ENCODE measurements at places on chromosomes 3 and 15.

DNA sequence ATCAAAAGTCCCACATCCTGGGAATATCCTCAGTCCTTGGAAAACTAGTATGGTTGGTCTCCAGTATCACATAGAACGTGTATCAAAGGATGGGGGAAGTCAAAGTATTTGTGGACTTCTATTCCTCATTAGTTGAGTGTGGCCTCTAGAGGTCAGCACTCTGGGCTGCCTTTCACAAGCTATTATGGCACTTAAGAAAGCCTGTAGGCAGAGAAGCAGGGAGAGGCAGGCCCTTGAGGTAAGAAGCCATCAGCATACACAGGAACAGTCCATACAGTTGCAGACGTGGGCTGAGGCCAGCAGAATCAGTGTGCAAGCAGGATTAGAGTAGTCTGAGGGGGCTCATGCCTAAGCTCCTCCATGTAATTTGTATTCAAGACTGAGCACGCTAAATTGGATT lies 341.7 kb downstream of the CLSTN2 start:
- no peak for DNase-seq

GRCh38 chr3:189305412-189305811 lies 133.6 kb downstream of the TPRG1 start:
- DNase-seq, result no peak

- DNase-seq, result no peak
These were observed 291.9 kb upstream of the STT3B start for GRCh38 chr3:31240874-31241273.

DNA sequence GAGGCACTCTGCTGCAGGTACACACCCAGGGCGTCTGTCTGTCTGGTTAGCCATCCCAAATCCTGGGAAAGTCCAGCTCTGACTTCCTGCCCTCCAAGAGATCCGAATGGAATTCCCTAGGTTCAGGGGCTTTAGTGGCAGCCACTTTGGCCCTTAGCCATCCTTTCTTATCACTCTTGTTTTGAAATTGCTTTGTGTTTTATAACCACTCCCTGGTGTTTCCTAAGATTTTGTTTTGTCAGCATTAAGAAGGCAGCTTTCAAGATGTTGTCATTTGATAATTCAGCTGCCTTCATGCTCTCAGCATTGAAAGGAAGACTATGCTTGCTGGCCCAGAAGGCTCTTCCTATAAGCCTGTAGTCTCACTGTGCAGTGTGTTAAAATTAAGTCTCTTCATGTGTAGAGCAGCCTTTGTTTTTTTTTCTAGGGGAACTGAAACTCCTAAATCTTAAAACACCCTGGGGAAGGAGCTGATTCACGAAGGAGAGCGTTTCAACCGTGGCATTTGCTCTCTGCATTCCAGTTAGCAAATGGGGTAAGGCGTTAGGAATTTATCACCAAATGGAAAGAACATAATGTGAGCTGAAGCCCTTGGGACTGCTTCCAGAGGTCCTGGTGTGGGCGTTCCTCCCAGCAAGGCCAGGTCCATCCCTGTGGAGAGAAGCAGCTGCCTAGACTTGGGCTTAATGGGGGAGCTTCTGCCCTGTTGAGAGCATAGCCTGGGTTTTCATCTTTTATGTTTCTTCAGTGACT lies 14.2 kb upstream of the CLEC3B start:
- DNase-seq, result peak; percentile 89

DNA sequence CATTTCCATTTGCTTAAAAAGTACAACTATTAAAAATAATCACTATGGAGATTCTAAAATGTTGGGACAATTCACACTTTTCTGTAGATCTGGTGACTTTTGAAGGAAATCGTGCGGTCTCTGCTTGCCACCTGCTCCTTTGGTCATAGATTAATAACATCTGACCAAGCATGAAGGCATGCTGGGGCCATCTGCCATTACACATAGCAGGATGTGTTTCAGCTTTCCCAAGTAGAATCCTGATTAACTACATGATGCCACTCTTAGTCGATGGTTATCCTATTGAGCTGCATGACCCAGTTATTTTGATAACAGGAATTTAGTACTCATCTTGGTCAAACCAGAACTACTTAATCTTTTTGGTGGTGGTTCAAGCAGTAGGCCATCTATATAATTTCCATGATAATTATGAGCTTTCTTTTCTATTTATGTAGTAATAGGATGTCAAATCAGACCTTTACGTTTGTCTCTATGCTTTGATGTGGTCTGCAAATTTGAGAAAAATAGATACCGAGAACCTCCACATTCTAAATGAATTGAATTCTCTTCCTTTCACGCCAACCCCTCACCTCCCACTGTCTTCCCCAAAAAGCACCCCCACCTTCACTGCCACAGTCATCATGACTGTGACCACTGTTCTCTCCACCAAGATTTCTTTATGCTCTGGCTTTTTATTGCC lies 158.1 kb downstream of the DIPK2A start:
- no peak for DNase-seq

- DNase-seq, result no peak
These were observed 14.1 kb downstream of the TBC1D21 start for GRCh38 chr15:73887481-73887880.

- DNase-seq, result no peak
These were observed 810 bp upstream of the THRB start for GRCh38 chr3:24495326-24495994.

GRCh38 chr3:45666757-45667431 lies 22.3 kb upstream of the SACM1L start:
- no peak for DNase-seq

GRCh38 chr15:41513506-41514227 lies at the start of gene LTK:
Gene LTK, minus strand, starts transcription at chr15:41513827. Its CDS starts 118 bp downstream, at chr15:41513709.
- DNase-seq, result no peak

- DNase-seq, result no peak
These were observed 23.6 kb downstream of the MRPS11 start for GRCh38 chr15:88491158-88491557.

DNA sequence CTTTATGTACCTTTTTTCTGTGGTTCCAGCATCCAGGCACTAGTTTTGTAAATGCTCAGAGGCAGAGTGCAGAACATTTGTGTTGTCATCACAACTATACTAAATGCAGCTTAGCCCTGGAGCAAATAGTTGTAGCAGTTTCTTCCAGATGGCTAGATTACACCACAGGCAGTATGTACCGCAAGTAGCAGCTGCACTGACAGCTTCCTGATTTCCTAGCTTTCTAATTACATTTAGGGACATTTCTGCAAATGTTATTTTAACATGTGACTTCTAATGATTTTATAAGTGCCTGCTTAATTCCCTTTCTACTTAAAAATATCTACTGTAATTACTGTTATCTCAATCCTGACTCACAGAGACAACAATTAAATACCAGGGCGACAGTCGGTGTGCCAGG lies 106.5 kb downstream of the NR2E3 start:
- no peak for DNase-seq

DNA sequence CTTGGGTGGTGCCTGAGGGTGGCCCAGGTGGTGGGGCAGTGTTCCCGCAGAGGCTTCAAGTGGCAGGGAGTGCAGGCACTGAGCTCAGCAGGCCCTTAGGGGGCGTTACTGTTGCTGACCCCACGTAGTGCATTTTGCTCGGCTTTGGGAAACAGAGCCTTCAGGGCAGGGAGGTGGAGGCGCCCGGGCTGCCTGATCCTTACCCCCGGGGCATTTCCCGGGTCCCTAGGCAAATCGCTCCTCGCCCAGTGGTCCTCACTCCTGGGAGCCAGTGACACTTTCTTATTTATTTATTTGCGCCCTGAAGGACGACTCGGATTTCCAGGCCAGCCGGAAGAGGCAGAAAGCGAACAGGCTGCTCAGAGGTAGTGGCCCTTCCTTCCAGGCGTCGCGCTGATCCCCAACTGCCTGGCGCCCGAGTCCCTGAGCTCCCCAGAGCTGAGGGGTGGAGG lies 10.1 kb upstream of the FOXB1 start:
- DNase-seq, result no peak

DNA sequence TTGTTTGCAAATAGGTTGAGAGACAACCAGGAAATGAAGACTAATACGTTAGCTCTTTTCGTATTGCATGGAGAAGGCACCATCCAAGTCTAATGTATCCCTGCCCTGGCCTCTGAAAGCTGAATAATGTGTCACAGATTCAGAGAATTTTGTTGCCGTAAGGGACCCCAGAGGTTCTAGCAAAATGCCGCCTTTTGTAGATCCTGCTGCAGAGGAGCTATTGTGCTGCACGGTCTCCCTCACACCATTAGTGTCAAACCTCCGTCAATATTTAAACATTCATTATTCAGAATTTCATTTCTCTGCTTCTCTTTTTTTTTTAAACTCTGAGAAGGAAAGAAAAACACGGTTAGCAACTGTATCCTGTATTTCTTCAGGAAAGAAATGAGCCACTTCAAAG lies 238.7 kb downstream of the EPHB1 start:
- DNase-seq, result no peak

- no peak for DNase-seq
These were observed 5.6 kb downstream of the MYO1E start for GRCh38 chr15:59367022-59367451.

DNA sequence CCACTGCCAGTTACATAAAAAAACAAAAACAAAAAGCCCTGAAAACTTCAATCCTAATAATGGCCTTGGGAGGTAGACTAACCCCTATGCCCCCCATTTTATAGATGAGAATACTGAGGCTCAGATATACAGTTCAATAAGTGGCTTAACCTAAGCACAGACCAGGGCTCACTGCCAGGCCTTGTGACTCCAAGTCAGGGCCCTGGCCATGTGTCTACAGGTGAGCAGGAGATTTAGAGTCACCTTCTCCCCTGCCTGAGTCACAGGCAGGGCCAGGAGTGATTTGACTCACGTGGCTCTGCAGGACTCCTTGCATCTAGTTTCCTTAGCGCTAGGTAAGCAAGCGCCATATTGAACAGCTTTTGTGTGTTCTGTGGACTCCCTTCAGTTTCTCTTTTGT lies 98.6 kb upstream of the ETV5 start:
- DNase-seq, result no peak

DNA sequence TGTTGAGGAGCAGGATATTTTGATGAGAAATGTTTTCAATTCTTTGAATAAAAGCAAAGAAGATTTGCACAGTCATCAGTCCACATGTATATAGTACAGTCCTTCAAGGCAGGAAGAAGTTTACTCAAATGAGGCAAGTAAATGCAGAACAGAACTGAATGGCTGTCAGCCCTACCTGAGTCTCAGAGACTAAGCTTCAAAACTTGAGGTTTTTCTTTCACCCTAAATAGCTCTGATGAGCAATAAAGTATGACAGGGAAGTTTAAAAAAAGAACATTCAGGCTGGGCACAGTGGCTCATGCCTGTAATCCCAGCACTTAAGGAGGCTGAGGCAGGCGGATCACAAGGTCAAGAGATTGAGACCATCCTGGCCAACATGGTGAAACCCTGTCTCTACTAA lies 232.5 kb downstream of the SUCLG2 start:
- DNase-seq, result no peak

- no peak for DNase-seq
These were observed 268.9 kb downstream of the UACA start for GRCh38 chr15:70494517-70494851.

DNA sequence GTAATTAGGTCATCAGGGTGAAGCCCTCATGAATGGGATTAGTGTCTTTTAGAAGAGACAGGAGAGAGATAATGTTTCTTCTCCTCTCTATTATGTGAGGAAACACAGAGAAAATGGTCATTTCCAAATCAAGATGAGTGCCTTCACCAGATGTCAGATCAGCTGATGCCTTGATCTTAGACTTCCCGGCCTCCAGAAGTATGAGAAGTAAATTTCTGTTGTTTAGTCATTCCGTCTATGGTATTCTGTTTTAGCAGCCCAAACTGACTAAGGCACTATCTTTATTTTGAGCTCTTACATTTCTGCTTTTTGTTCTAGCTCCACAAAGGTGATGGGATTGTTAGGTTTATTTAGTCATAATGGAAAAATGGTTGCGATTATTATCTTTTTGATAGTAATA lies 273.2 kb upstream of the GADL1 start:
- DNase-seq, result no peak

GRCh38 chr15:70505411-70505919 lies 257.9 kb downstream of the UACA start:
- DNase-seq, result no peak

- DNase-seq, result no peak
These were observed 85.9 kb downstream of the NR2F2 start for GRCh38 chr15:96416218-96416933.

DNA sequence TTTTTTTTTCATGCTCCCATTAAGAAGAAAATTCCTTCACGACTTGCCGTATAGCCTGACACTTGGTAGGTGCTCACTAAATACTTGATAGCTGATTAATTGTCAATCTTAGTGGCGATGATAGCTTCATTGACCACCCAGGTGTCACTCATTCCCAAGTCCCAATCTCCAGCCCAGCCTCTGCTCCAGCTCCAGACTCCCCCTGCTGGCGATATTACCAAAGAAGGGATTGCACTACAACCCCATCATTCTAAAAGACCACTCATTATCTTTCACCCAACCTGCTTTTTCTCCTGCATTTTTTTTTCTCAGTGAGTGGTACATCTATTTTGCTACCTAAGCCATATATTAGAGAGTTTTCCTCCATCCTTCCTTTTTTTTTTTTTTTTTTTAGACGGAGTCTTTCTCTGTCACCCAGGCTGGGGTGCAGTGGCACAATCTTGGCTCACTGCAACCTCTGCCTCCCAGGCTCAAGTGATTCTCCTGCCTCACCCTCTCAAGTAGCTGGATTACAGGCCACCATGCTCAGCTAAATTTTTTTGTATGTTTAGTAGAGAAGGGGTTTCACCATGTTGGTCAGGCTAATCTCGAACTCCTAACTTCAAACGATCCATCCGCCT lies 19.5 kb upstream of the COMMD2 start:
- DNase-seq, result no peak

DNA sequence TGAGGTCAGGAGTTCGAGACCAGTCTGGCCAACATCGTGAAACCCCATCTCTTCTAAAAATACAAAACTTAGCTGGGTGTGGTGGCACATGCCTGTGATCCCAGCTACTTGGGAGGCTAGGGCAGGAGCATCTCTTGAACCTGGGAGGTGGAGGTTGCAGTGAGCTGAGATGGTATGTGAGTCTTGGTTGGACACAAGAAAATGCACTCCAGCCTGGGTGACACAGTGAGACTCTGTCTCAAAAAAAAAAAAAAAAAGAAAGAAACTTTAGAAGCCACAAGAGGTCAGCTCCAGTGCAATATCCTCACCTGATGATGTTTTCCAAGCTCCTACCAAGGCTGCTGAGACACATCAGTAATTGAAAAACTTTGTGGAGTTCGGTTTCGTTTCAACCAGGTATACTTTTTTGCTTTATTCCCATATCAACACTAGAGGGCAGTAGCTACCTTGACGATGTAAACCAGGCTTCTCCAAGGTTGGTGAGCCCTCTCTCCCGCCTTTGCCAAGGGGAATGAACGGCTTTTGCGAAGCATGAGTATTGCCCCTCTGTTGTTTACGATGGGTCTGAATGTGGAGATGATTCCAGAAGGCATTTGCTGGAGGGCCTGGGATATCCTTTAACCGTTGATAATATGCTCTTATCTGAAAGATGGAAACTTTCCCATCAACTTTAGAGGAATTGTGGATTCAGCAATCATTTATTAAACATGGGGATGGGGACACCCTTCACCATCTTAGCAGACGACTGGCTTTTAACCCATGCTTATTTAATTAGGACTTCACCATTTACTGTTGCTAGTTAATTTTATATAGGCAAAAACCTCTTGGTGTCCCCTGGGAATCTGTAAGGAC lies 202.8 kb downstream of the SV2B start:
- peak; percentile 33 for DNase-seq
